ENCODE measurements at places on chromosomes 3 and 15.

- no peaks in the 10 kb centered on the region for H3K36me3 ChIP-seq
- peak overlapping the region; percentile 58 for H3K27ac ChIP-seq
- H3K4me1 ChIP-seq = peaks cover 47% of the 10 kb centered on the region
- no peaks in the 10 kb centered on the region for H3K27me3 ChIP-seq
Measured at GRCh38 chr3:183265834-183266417, 12.9 kb downstream of the B3GNT5 start.

- DNase-seq = no peak
- no peak overlapping the region for H3K27ac ChIP-seq
- H3K36me3 ChIP-seq = no peaks in the 10 kb centered on the region
- no peaks in the 10 kb centered on the region for H3K27me3 ChIP-seq
- H3K4me1 ChIP-seq = no peaks in the 10 kb centered on the region
Measured at GRCh38 chr15:35325374-35325941, 220.5 kb downstream of the DPH6 start.

DNA sequence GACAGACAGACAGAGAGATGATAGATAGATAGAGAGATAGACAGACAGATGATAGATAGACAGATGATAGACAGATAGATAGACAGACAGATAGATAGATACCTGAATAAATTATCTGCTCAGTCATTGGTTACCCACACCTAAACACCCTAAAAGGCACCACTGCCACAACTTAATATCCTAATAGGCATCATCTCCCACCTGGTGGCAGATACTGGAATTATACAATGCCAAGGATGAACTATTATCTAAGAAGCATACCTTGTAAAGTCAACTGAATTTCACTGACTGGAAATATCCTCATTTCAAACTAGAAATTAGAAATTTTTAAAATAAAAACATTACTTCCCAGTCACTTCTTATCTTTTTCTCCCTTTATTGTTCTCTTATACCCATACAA lies 19.4 kb upstream of the ATP8B4 start:
- no peaks in the 10 kb centered on the region for H3K36me3 ChIP-seq
- no peak for DNase-seq
- no peak overlapping the region for H3K4me3 ChIP-seq
- no peaks in the 10 kb centered on the region for H3K4me1 ChIP-seq

GRCh38 chr3:59783468-59783988 lies 733.7 kb upstream of the CFAP20DC start:
- no peaks in the 10 kb centered on the region for H3K36me3 ChIP-seq
- no peak overlapping the region for H3K4me3 ChIP-seq
- DNase-seq = no peak
- no peaks in the 10 kb centered on the region for H3K27me3 ChIP-seq

GRCh38 chr3:166446986-166447385 lies 609.8 kb upstream of the BCHE start:
- DNase-seq = no peak
- no peak overlapping the region for H3K4me3 ChIP-seq
- no peak overlapping the region for H3K27ac ChIP-seq
- no peaks in the 10 kb centered on the region for H3K4me1 ChIP-seq

DNA sequence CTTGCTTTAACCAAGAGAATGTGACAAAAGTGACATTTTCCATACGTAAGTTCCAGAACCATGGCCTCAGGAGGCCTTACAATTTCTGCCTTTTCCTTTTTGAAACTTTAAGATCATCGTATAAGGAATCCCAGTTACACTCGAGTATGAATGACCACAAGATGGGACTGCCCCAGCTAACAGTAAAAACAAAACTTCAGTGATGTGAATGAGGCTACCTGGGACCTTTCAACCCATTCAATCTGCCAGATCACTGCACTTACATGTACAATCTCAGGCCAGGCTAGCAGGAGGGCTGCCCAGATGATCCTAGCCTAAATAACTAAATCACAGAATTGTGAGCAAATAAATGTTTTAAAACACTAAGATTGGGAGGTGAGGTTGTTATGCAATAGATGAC lies 328.8 kb downstream of the CNTN6 start:
- no peak overlapping the region for H3K27ac ChIP-seq
- no peaks in the 10 kb centered on the region for H3K27me3 ChIP-seq
- DNase-seq = no peak

GRCh38 chr3:111735243-111735758 lies 123.8 kb upstream of the PHLDB2 start:
- no peaks in the 10 kb centered on the region for H3K27me3 ChIP-seq
- no peak overlapping the region for H3K27ac ChIP-seq
- DNase-seq = no peak
- no peaks in the 10 kb centered on the region for H3K36me3 ChIP-seq

GRCh38 chr3:29761517-29761916 lies 480.6 kb downstream of the RBMS3 start:
- no peak overlapping the region for H3K27ac ChIP-seq
- DNase-seq = no peak
- no peak overlapping the region for H3K4me3 ChIP-seq
- no peaks in the 10 kb centered on the region for H3K27me3 ChIP-seq

DNA sequence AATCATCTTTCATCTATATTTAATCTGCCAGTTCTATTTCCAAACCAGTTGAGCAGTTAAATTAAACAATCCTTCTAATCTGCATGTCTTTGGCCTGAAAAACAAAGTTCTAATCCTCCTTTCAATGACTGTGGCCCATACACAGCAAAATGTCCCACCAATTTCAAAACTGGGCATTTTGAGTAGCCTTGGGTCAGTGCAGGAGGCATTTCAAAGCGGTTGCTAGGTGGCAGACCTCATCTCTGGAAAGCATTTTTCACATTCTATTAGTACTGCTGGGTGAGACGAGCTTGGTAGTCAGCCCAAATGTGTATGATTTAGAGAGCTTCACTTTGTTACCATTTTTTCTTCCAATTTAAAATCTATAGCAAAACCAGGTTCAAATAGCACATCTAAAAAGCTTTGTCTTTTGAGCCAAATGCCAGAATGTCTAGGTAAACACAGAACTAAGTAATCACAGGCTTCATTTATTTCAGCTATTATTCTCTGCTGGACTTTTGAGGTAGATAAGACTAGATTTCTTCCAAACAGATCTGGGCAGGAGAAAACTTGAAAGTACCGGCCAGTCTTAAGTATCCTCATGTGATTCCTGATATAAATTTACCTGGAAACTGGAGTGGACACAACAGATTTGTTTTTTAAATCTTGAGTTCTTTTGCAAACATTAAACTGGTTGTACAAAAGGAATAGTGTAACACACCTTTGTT lies 8.9 kb upstream of the ARHGEF26 start:
- no peaks in the 10 kb centered on the region for H3K36me3 ChIP-seq
- H3K27ac ChIP-seq = no peak overlapping the region
- no peaks in the 10 kb centered on the region for H3K4me1 ChIP-seq
- H3K27me3 ChIP-seq = no peaks in the 10 kb centered on the region

GRCh38 chr3:154977666-154978065 lies 102.5 kb upstream of the MME start:
- H3K4me1 ChIP-seq = no peaks in the 10 kb centered on the region
- H3K27me3 ChIP-seq = no peaks in the 10 kb centered on the region
- DNase-seq = no peak
- no peaks in the 10 kb centered on the region for H3K36me3 ChIP-seq
- H3K27ac ChIP-seq = no peak overlapping the region

DNA sequence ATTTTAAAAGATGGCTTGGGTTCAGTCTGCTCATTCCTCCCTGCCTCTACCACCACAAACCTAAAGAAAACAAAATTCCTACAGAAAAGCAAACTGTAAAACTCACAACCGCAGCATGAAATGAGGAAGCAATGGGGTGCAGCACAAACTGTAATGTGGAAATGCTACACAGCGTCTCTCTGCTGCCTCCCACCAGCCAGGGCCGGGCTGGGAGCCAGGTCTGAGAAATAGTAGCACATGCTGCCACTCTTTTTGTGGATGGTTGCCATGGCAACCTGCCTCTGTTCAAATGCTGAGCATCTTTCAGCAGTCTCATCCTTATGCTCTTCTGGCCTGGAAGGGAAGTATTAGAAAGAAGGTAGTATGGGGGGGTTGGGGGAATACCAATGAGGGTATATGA lies 55.4 kb downstream of the EOMES start:
- H3K27ac ChIP-seq = no peak overlapping the region
- H3K27me3 ChIP-seq = no peaks in the 10 kb centered on the region

GRCh38 chr15:95609096-95609495 lies 721.4 kb upstream of the NR2F2 start:
- DNase-seq = no peak
- no peak overlapping the region for H3K4me3 ChIP-seq
- no peaks in the 10 kb centered on the region for H3K36me3 ChIP-seq
- no peak overlapping the region for H3K27ac ChIP-seq
- H3K27me3 ChIP-seq = no peaks in the 10 kb centered on the region
- H3K4me1 ChIP-seq = peaks cover 18% of the 10 kb centered on the region

DNA sequence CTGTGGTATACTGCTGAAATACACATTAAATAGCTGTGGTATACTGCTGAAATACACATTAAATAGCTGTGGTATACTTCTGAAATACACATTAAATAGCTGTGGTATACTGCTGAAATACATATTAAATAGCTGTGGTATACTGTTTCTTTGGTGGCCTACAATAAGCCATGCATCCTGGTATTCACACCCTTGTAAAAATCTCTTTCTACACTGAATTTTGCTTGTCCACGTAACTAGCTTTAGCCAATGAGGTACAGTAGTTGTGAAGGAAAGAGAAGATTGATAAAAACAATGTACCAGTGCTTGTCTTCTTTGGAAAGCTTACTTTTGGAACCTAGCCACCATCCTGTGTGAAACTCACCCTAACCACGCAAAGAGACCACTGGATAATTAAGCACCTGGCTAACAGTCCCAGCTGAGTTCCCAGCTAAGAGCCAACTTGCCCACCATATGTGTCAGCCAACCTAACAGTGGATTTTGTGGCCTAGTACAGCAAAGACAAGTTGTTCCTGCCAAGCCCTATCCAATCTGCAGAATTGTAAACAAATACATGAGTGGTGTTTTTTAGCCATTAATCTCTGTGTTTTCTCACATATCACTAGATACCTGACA lies 103.4 kb upstream of the MELTF start:
- no peak overlapping the region for H3K4me3 ChIP-seq
- H3K27me3 ChIP-seq = no peaks in the 10 kb centered on the region
- H3K27ac ChIP-seq = no peak overlapping the region

- no peak for DNase-seq
- no peaks in the 10 kb centered on the region for H3K4me1 ChIP-seq
- no peak overlapping the region for H3K4me3 ChIP-seq
- no peaks in the 10 kb centered on the region for H3K36me3 ChIP-seq
- H3K27me3 ChIP-seq = no peaks in the 10 kb centered on the region
- no peak overlapping the region for H3K27ac ChIP-seq
Measured at GRCh38 chr3:31892500-31892899, 88.6 kb downstream of the OSBPL10 start.

DNA sequence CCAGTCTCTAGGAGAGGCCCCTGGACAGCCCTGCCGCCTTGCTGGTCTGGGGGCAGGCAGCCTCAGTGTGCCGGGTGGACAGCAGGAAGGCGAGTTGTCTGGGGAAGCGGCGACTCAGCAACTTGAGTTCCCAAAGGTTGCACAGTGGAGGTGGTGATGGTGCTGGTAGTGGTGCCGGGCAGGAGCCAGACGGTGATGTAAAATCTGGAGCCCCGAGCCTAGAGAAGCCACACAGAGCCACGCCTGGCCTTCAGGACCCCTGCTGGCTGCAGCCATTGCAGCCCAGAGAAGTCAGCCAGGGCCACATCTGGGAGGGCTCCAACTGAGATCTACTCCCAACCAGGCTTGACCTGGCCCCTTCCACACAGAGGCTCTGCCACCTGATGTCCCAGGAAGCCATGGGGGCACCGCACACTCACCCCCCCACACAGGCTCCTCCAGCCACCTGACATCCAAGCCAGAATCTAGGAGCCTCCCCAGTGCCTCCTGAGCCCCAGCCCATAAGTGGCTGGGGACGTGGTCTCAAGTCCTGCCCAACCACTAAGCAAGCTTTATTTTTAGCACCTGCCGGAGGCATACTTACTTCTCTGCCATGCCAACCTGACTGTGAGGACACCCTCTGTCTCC lies 8.8 kb downstream of the C3orf22 start:
- H3K36me3 ChIP-seq = no peaks in the 10 kb centered on the region
- H3K4me1 ChIP-seq = no peaks in the 10 kb centered on the region
- H3K27me3 ChIP-seq = no peaks in the 10 kb centered on the region

GRCh38 chr3:83454353-83454752 lies 1504.4 kb upstream of the CADM2 start:
- H3K4me1 ChIP-seq = no peaks in the 10 kb centered on the region
- no peaks in the 10 kb centered on the region for H3K27me3 ChIP-seq
- no peaks in the 10 kb centered on the region for H3K36me3 ChIP-seq
- no peak overlapping the region for H3K27ac ChIP-seq
- H3K4me3 ChIP-seq = no peak overlapping the region

DNA sequence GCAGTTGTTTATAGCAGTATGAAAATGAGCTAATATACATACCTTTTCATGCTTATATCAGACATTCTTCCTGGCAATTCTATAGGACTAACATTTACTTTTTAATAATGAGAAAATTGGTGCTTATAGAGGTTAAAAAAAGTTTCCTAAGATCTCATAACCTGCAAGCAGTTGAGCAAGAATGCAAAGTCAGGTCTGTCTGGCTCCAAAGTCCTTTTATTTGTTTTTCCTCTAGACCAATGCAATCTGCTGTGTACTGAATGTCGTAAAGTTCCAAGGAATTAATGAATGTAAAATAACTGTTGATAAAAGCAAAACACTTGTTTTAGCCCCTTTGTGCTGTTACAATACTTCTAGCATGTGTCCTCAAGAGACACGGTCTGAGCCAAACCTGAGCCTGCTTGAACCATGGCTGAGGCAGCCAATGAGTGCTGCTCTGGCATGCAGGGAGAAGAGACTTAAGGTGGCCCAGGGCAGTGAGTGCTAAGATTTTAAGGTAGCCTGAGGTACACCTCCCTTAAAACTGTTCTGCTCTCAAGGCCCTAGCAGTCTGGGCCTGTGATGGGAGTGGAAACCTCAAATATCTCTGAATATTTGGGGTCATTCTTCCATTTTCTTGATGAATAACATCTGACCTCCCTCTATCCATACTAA lies 555.1 kb upstream of the NAALADL2 start:
- no peak overlapping the region for H3K4me3 ChIP-seq
- H3K27me3 ChIP-seq = no peaks in the 10 kb centered on the region
- no peaks in the 10 kb centered on the region for H3K4me1 ChIP-seq
- H3K27ac ChIP-seq = no peak overlapping the region

DNA sequence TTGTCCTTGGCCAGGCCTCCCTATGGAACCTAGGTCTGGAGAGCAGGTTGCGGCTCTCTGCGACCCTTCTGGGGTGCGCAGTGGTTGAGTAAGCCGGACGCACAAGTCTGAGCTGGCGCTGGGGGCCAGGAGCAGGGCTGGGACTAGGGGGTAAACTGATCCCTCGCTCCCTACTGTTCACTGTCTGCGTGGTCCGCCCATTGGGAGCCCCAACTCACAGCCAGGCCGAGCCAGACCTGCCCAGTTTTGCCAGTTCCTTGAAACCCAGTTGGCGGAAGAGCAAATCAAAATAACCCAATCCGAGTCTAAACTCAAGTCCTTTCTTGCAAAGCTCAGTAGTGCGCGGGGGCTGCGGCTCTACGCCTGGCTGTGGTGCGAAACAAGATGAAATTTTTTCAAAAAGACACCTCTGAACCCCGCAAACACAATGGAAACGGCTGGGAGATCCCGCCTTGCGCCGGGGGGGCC lies 17.5 kb downstream of the RGMA start:
- no peaks in the 10 kb centered on the region for H3K36me3 ChIP-seq
- no peaks in the 10 kb centered on the region for H3K27me3 ChIP-seq
- peak overlapping the region; percentile 95 for H3K27ac ChIP-seq
- no peak for DNase-seq
- peaks cover 69% of the 10 kb centered on the region for H3K4me1 ChIP-seq
